ENCODE measurements at places on chromosomes 2 and 18.

GRCh38 chr18:58998401-58999203, 133.9 kb downstream of the ZNF532 start:
- no peak for DNase-seq

GRCh38 chr18:55500316-55501086, 87.5 kb downstream of the TCF4 start:
- DNase-seq = no peak

DNA sequence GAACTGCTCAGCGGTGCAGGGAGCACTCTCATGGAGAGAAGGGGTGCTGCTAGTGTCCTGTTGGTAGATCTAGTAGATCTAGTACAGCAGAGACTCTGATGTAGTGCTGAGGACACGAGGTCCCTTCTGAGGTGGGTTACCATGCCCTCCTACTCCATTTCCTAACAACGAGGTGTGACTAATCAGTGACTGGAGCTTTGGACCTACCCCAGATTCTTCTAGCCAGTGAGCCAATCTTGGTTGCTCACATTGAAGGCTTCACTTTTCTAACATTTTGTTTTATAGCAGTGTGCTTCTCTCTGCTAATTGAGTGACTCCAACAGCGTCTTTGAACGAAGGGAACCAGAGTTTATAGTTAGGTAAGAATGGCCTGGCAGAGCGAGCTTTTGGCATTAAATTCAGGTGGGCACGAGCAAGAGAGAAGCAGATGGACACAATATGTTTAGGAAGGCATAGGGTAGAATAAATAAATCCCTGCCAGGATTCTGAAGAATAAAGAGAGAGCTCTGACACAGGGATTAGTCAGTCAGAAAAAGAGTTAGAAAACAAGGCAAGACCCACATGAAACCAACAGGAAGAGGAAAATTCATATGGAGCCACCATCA, 306.0 kb upstream of the RAB12 start:
- no peak for DNase-seq

DNA sequence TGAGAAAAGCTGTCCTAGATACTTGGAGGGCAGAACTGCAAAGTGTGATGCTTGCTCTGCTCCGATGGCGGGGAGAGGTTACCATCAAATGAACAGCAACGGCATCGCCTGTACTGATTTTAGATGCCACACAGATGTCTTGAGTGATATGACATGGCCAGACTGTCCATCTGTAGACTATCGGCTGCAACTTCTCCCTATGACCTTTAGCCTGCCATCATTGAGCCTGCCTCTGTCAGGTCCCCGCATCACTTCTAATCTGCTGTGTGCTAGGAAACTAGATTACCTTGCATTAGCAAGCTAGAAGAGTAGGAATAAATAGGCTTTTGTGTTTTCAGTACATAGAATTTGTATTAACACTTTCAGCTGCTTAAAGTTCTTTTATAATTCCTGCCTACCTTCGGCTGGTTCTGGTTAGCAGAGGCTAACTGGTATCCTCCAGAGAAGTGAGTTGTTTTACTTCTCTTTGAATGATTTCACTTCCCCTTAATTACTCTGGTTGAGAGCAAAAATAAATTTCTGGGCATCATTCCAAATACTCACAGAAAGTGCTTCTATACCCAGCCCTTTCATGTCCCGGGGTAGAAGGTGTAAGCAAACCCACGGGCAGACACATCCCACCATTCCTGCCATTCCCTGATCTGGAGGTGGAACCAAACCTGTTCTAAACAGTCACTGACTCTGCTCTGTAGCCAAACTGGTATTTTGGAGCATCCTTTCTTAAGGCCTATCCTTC, 24.0 kb downstream of the GAREM2 start:
- no peak for DNase-seq
